ENCODE measurements at places on chromosomes 2 and 18.

DNA sequence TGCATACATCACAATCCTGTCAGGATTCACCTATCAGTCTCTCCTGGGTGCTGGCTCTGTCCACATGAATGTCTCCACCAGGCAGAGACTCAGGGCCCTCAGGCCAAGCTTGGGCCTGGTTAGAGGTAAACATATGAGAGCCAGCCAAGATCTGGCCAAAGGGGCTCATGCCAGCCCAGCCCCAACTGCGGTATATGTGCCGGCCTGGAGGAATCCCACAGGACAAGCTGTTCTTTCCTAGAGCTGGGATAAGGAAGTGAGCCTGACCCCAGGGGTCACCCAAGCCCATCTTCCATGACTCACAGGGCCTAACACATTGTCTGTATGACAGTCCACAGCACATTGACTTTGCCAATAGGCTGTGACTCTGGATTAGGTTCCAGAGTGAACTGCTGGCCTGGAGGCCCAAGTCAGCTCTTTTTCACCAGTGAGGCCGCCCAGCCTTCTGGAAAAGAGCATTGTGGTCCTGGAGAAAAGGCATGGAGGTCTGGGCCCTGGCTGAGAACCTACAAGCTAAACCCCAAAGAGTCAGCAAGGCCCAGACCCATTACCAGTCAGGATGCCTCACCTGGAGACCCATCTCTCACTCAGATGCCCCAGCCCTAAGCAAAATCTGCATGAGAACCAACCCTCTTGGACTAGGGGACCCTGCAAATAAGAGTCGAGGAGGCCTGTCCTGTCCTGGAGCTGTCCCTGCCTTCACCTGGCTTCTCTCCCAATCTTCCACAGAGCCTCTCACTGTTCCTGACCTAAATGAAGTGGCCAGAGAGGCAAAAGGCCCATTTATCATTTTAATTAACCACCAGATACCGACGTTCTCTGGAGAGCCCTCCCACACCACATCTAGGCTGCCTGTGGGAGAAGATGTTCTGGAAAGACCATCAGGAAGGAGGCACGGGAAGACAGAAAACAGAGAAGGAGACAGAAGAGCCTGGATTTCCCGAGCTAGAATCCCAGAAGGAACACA lies 120.9 kb upstream of the PKDCC start:
- no peak for DNase-seq

- DNase-seq, result no peak
These were observed 735.5 kb upstream of the ACVR2A start for GRCh38 chr2:147109291-147109690.

- DNase-seq, result no peak
These were observed 18.2 kb downstream of the COX7A2L start for GRCh38 chr2:42342795-42343241.

DNA sequence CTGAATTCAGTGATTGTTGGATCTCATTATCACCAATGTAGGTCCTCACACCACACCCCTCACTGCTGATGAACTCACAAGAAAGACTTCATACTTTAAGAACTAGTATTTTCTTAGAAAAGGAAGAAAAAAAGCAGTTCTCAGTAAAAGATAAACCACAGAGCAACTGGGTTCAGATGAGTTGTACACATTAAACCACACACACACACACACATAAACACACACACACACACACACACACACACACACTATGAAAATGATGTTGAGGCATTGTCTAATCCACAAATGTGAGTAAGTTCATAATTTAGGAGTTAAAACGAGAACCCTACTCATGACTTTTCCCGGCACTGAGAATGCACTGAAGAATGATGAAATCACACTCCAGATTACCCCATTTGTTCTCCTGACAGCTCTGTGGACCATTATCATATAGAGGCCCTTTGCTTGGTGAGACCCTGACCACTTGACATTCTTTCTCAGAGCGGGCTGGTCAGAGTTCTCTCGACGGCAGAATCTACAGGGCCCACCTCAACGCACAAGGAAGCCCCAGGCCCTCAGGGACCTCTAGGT lies 106.2 kb downstream of the BCL2 start:
- DNase-seq, result no peak

DNA sequence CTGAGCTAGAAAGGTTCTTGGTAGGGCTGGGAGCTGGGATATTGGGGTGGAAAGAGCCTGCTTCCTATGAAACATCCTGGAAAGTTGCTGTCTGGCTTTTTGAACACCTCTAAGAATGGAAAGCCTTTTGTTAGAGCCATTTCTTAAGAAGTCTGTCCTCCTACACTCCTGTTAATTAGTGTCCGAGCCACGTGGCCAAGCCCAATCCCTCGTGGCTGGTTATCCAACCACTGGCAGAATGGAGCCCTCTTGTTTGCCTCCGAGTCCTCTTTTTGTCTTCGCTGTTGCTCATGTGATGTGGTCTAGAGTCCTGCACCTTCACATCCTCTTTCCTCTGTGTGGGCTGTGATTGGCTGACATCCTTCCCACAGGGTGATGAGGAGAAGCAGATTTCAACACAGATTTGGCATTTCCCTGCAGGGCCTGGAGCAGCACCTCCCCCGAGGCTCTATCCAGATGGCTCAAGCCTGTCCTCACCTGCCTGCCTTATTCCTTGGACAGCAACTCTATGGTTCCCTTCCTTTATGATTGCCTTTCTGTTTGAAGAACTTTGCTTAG lies 8.2 kb upstream of the TOGARAM2 start:
- DNase-seq, result no peak

DNA sequence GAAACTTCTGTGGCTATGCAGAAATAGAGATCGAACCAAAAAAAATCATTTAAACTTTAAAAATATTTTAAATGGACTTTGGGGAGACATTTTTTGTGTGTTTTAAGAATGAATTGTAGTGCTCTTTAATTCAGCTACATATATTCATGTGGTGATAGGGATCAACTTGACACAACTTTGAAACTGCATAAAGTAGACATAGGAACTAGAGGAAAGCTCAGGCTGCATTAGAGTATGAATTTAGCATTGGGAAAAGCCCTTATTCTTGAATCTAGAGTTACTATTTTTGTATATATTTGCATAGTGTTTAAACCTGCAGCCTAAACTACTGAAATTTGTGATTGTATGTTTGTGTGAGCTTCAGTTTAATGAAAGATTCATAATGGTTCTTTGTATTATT lies 78.3 kb downstream of the SLC39A10 start:
- no peak for DNase-seq

- no peak for DNase-seq
These were observed 859.5 kb downstream of the LRP1B start for GRCh38 chr2:141271346-141271745.

- no peak for DNase-seq
These were observed 36.5 kb downstream of the GALM start for GRCh38 chr2:38702413-38702812.

DNA sequence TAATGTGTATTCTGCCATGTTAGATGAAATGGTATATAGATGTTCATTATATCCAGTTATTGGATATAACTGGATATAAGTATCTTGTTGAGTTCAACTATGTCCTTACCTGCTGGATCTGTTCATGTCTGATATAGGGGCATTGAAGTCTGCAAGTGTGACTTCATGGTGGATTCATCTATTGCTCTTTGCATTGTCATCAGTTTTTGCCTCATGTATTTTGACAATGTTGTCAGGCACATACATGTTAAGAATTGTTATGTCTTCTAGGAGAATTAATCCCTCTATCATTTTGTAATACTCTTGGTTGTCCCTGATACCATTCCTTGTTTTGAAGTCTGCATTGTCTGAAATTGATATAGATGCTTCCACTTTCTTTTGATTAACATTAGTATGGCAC lies 15.4 kb downstream of the ZNF24 start:
- no peak for DNase-seq

GRCh38 chr2:14424478-14425390 lies 207.8 kb upstream of the LRATD1 start:
- no peak for DNase-seq

DNA sequence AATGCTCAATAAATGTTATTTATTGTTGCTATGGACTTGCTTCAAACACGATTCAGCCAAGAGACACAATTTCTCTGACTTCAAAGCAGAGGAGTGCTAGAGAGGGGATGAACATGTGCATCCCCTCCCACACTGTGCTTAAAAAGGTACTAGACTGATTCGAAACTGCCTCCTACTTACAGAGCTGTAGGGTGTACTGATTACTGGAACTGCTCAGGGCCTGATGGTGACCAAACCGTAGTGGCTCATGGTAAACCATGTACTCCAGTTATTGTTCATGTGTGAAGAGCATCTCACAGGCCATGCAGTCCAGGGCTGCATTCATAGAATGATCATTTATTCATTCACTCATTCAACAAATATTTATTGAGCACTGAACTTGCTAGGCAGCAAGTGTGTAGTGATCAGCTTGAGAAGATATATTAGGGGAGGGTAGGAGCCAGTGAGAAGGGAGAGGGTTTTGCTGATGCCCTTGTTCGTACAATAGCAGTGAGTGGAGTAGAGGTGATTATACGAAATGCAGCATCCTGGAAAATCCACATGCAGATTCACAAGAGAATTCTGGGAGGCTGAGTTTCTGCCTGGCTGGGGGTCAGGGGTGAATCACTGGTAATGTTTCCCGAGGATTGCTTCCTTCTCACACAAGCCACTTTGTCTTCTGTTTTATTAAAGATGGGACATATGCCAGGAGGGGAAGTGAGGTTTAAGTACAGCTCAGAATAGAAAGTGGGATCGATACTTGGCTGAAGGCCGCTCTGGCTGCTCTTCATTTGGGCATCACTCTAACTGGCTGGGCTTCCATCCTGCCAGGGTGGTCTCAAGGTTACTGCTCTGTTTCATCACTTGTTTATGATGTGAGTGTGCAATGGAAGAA lies 245.4 kb downstream of the RAD51AP2 start:
- no peak for DNase-seq

Measured in LNCaP clone FGC (cell line).